ENCODE measurements at places on chromosomes 4 and X.

DNA sequence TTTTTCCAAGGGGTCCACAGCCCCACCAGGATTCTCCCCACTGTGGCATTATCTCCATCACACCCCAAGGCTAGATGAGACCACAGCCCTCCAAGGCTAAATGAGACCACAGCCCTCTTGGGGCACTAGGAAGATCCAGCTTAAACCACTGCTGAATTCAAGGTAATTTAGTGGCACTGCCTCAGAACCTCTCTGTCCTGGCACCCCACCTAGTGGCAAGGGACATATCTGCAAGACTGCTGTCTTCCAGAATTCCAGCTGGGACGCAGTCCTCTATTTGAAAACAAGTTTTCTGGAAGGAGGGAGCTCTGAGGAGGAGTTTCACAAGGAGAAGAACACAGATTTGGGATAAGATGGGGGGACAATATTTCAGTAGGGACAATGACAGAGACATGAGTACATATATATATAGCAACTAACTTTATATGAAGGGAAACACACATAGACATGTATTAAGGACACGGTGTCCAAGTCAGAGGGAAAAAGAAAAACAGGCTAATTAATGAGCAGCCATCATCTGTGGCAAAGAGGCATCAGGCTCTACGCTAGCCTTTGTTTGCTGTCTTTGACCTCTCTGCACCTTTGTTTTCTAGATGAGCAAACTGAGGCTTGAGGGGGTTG is 9.3 kb downstream of the CETN2 start:
- no peaks in the 10 kb centered on the region for H3K4me1 ChIP-seq
- H3K4me3 ChIP-seq: no peak overlapping the region
- no peaks in the 10 kb centered on the region for H3K27me3 ChIP-seq
- H3K27ac ChIP-seq: no peak overlapping the region

GRCh38 chr4:17397611-17398010 is 114.3 kb downstream of the QDPR start:
- no peak for DNase-seq
- H3K4me1 ChIP-seq: no peaks in the 10 kb centered on the region
- H3K27me3 ChIP-seq: no peaks in the 10 kb centered on the region

DNA sequence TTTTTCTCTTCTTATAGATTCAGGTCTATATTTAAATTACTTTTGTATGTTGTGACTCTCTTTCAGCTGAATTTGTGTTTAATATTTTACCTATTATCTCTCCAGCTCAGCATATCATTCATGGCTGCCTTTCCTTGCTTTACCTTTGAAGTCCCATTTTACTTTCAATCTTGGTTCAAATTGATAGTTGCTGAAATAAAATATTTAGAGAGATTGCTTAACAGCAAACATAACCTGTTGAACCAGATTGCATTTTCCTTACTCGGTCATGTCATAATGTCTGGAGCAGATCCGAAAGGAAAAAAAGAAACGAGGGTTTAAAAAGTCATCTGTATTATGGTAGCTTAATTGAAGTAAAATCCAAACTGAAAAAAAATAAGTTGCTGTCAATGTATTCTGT is 94.1 kb downstream of the IL1RAPL2 start:
- DNase-seq: no peak
- H3K27me3 ChIP-seq: peaks cover 4% of the 10 kb centered on the region
- no peak overlapping the region for H3K4me3 ChIP-seq
- H3K27ac ChIP-seq: no peak overlapping the region
- no peaks in the 10 kb centered on the region for H3K4me1 ChIP-seq

GRCh38 chr4:101020956-101021355 is 326.4 kb downstream of the PPP3CA start:
- peaks cover 40% of the 10 kb centered on the region for H3K4me1 ChIP-seq
- peaks cover 12% of the 10 kb centered on the region for H3K36me3 ChIP-seq
- H3K27me3 ChIP-seq: no peaks in the 10 kb centered on the region
- DNase-seq: no peak
- no peak overlapping the region for H3K4me3 ChIP-seq
- H3K27ac ChIP-seq: peak overlapping the region; percentile 34
